ENCODE measurements at places on chromosomes 4 and X. TPM values are rescaled to one million over a fixed set of nuclear protein-coding genes. Genes with fewer than 3 reads are reported as not detected.
A peak's percentile ranks its signal among the peaks of the same experiment; 100 is the strongest.

DNA sequence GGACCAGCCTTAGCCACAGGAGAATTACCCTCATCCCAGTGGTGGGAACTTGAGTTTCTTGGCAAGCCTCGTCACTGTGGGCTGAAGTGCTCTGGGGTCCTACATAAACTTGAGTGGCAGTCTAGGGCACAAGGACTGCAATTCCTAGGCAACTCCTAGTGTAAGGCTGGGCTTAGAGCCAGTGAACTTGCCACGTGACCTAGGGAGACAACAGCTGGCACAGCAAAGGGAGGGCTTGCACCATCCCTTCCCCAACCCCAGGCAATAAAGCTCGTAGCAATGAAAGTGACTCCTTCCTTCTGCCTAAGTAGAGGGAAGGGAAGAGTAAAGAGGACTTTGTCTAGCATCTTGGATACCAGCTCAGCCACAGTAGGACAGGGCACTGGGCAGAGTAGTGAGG is 81.8 kb downstream of the TEX11 start:
- no peak for DNase-seq

- peak; percentile 44 for DNase-seq
These were observed 978 bp downstream of the HS6ST2 start for GRCh38 chrX:132957211-132958090.

DNA sequence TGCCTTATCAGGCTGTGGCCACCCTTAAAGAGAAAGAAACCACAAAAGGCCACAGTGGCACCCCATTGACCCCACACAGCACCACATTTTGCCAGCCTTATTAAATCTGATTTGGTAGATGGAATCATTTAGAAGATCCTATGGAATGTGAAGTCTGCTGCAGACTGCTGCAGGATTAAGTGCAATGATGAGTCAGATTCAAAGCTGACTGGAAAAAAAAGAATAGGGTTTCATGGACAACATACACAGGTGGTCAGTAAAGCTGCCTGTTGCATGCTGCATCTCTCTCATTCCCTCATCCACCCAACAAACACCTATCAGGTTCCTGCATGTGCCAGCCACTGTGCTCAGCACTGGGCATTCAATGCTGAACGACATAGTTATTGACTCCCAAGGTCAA is 56.6 kb downstream of the CHST7 start:
- DNase-seq, result no peak

GRCh38 chr4:57233386-57233785 is 123.2 kb upstream of the IGFBP7 start:
- no peak for DNase-seq

DNA sequence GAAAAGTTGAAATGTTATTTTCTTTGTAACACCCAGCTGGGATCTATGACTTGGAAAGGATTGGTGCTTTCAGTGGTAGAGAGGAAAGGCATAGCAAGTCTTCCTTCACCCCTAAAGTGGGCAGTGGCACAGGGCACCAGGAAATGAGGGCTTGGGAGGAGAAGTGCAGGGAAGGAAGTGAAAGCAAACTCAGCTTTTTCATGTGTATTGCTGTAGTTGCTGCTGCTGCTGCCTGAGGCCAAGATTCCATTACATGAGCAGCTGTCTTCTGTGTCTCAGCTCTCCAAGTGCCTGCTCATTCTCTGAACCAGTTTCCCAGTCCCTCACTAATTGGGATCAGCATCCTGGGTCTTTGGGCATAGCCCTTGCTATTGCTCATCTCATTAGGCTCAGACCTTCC is 2.6 kb downstream of the HCCS start:
- DNase-seq, result no peak

DNA sequence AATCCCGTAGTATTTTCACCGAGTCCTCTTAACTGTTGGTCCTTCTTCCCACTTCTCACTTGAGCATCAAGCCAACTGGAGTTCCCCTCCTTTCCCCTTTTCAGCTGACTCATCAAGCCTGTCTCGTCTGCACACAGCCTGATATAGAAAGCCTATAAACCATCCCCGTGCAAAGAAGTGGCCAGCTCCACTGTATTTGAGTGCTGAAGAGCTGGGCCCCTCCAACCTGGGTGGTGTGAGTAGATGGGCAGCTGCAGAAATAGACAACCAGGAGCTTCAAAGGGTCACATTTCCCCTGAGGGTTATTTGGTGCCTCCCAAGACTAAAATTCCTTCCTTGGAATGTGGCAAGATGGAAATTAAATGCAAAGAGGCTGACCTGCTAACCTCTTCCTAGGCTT is 199.7 kb downstream of the HS6ST2 start:
- no peak for DNase-seq

DNA sequence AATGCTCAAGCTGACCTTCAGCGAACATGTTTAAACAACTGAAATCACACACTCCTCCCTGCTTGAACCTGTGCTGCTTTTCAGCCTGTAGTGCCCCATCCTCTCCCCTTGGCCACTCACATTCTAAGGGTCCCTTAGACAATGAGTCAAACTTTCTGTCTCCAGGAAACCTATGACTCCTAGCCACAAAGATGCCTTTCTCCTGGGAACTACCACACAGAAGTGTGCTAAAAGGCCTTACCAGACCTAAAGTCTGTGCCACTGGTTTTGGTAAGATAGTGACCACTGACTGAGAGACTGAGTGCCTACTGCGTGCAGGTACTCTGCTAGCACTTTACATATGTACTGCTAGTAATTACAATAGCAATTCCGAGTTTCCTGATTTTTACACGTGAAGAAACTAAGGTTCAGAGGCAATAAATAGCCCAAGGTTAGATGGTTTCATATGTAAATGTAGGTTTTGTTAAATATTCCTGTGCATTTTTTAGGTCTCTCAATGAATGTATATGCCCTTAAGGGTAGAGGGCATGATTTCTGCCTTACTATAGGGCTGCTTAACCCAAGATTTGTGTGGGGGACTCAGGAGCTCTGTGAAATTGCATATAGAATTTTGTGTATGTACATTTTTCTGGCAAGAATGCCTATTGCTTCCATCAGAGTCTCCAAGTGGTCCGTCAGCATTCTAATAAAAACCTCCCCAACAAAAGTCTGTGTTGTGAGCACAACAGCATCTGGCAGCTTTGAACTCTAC is 71.1 kb downstream of the NSG1 start:
- no peak for DNase-seq

- no peak for DNase-seq
These were observed 118.7 kb upstream of the PRPS2 start for GRCh38 chrX:12672367-12673106.

DNA sequence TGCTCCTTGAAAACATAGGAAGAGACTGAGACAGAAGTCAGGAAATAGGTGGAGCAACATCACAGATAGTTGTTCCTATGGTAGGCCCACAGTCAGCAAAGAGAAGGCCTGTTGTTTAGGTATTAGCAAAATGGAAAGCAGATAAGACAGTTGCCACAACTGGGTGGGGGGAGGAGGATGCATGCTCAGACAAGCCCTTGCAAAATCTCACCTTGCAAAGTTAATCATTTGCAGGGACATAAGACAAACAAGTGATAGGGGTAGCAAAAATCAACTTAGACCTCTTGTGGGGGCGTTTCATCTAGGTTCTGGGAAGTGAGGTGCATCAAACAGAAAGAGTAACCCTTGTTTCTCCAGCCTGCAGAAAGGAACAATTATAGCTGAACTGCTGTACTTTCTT is 30.7 kb downstream of the SERPINA7 start:
- no peak for DNase-seq

- no peak for DNase-seq
These were observed 11.7 kb downstream of the C1GALT1C1 start for GRCh38 chrX:120617996-120618630.

DNA sequence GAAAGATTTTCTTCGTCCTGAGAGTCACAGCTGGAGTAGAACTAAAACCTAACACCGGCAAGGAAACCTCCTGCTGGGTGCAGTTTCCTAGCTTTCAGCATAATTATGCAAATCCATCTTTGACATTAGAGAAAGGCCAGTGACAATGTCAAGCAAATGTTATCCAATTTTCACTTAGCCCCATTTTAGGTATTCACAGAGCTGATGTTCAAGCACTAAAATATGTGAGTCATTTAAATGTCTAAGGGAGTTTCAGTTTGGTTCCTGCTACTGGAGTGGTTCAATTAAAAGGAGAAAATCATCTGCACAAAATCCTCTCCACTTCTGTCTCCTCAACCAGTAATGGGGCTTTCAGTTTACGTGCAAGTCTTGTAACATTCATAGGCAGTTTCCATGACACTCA is 37.1 kb upstream of the AMOT start:
- no peak for DNase-seq

DNA sequence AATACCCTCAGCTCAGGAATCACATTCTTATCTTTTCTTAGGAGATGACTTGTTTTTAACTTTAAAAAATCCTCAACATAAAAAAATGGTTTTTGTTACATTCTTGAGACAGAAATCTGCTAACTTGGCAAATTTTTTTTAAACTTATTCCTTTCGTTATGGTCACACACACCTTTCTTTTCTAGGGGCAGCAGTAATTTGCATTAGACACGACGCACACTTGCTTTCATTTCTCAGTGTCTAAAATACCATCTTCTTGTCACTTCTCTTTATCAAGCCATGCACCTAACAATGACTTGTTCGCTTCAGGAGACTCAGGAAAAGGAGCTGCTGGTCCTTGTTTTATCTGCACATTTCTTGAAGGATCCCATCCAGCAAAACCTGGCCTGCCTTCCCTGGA is 112.6 kb upstream of the TBL1X start:
- DNase-seq, result no peak

Gene TBC1D9
- 30.1 TPM for polyA plus RNA-seq

Gene C1QTNF7
- polyA plus RNA-seq, result 14.4 TPM

Gene PPEF1
- 0.76 TPM for polyA plus RNA-seq

Gene CCKAR
- 0.29 TPM for polyA plus RNA-seq

Gene FGF2
- polyA plus RNA-seq, result 7.3 TPM

Gene ATP1B4
- not detected for polyA plus RNA-seq

Gene CDKL5
- polyA plus RNA-seq, result 12.7 TPM
